Hematopoietic multipotent progenitor cell treated with erythropoietin and hydrocortisone succinate and interleukin-3 and kit ligand, for 4 days (in vitro differentiated cells): ENCODE measurements at places on chromosomes 3 and 15.

- DNase-seq: no peak
Observed at GRCh38 chr3:59876533-59877062, 826.8 kb upstream of the CFAP20DC start.

DNA sequence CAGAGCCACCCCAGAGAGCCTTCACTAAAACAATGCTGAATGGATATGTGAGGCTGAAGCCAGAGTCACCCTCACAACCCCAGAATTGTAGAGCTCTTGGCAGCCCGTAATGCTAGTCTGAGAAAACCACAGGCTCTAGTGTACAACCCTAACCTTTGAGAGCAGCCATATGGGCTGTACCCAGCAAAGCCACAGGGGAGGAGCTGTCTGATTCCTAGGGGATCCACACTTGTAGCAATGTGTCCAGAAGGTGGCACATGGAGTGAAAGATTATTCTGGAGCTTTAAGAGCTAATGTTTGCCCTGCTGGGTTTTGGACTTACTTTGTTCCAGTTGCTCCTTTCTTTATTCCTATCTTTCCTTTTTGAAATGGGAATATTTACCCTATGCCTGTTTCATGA is 626.8 kb downstream of the GRM7 start:
- DNase-seq: no peak

- DNase-seq: no peak
Observed at GRCh38 chr3:185764163-185764979, 60.5 kb downstream of the IGF2BP2 start.

GRCh38 chr3:138254216-138254615 is 67.1 kb downstream of the ARMC8 start:
- no peak for DNase-seq

- DNase-seq: no peak
Observed at GRCh38 chr3:134258761-134259347, 8.2 kb upstream of the RYK start.

DNA sequence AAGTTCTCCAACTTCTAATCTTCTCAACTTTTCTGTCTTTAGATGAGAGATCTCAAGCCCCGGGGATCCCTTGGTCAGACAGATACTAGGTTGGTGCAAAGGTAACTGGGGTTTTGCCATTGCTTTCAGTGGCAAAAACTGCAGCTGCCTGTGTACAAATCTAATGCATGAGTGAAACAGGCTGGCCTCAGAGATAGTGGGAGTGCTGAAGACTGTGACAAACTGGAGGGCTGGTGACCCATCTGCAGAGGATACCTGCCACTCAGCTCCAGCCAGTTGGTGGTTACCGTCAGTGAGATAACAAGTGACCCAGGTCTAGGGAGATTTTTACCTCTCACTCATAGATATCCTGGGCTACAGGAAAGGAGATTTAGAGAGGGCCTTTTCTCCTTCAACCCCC is 85.7 kb downstream of the RYR3 start:
- DNase-seq: peak; percentile 53

DNA sequence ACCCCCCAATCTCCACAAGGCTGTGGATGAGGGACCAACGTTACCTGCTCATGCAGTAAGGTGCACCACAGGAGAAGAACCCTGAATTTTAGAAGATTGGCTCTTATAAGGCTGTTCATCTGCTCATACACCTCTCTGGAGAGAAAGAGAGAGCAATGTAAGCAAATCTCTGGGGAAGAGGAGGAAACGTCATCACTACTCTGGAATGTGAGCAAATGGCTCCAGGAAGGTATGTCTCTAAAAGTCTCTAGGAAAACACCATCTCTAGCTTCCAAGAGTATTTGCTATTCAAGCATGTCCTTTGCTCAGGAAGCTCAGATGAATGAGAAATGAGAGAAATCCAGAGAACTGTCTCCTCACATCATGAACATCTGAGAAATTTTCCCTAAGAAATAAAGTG is 235.4 kb downstream of the TBL1XR1 start:
- no peak for DNase-seq

- DNase-seq: no peak
Observed at GRCh38 chr3:123038751-123039150, 11.2 kb upstream of the SEMA5B start.

DNA sequence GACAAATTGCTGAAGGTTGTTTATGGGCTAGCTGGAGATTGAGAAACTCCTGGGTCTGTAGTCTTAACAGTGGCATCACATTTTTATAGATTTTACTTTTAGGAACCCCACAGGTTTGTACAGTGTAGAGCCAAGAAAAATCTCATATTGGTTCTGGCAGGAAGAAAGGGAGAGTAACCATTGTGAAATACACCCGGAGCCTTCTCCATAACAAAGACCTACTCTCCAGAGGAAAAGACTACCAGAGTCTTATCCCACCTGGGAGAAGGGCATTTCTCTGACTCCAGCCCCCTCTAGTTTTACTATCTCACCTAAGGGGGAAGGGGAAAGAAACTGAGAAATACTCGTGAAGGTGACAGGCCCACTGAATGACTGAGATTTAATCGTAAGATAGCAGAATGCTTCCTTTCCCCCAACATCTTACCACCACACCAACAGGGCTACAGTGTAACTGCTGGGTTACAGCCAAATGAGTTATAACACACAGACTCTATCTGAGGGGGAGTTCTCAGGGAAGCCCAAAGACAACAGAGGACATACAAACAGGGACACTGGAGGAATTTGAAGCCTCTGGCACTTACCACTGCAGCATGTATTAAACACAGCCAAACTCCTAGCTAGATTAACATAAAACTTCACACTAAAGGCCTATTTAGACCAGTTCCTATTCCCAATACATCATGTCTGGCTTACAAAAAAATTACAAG is 56.1 kb downstream of the SYN2 start:
- DNase-seq: no peak

DNA sequence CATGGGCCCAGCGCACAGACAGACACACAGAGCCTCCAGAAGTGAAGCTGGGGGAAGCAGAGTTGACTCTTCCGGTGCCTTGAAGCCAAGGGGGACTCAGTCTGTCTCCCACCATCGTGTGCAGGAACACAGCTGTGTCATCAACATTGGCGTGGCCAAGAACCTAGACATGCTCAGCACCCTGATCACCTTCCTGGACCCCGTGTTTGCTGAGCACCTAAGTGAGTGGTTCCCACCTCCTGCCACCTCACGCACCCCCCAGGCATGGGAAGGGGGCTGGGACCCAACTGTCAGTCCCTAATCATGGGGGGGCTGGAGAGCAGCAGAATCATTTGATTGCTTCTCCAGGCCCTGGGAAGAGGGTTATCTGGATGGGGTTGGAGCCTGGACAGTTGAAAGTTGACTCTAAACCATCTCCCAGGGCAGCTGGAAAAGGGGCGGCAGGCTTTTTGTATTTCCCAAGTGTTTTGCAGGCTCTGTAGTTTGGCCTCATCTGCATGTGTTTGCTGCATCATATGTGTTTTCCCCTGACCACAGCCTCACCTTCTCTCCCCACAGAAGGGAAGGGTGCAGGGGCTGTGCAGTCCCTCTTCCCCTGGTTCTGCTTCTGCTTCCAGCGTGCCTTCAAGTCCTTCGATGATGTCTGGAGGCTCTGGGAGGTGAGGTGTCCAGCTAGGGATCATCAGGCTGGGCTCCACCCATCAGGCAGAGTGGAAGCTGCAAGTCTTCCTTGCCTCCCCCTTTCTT is 12.8 kb downstream of the TBC1D21 start:
- no peak for DNase-seq

DNA sequence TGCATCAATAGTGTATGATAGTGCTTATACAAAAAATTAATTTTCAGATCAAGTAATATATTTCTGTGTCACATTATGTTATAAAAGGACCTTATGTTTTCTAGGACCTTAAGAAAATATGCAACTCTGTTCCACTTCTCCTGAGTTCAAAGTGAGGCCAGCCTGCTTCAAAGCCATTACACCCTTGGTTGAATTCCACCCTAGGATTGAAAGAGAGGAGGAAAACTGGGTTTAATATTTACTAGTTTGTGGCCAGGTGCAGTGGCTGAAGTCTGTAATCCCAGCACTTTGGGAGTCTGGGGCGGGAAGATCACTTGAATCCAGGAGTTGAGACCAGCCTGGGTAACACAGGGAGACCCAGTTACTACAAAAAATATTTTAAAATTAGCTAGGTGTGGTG is 32.9 kb upstream of the NR1I2 start:
- no peak for DNase-seq

DNA sequence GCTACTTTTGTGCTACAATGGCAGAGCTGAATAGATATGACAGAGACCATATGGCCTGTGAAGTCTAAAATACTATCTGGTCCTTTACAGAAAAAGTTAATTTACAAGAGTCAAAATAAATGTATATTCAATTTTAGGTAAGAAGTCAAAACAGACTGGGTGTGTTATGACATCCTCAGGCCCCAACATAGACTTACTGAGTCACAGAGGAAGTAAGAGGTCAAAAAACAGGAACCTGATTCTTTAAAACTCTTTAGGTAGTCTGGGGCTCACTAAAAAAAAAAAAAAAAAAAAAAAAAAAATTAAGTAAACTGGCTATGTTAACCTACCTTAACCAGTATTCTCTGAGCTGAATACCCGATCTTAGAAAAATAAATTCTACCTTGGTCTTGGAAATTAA is 13.1 kb downstream of the DNAAF4 start:
- peak; percentile 75 for DNase-seq

GRCh38 chr15:58537033-58537432 is 105.2 kb downstream of the LIPC start:
- no peak for DNase-seq

DNA sequence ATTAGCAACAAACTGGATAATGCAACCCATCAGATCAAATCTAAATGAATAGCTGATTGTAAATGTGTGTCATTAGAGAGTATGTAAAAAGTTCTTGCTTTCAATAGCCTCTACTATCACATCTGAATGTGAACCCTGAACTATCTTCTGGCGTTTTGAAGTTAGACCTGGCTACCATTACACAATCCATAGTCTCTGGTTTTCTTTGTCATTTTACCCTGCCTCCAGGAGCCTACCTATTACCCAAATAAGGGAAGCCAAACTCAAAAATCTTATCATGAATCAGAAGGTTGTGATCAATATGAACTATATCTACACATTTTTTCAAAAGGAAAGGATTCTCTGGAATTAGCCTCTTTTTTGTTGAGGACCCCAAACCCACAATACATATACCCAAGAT is 31.8 kb downstream of the PCYT1A start:
- no peak for DNase-seq

DNA sequence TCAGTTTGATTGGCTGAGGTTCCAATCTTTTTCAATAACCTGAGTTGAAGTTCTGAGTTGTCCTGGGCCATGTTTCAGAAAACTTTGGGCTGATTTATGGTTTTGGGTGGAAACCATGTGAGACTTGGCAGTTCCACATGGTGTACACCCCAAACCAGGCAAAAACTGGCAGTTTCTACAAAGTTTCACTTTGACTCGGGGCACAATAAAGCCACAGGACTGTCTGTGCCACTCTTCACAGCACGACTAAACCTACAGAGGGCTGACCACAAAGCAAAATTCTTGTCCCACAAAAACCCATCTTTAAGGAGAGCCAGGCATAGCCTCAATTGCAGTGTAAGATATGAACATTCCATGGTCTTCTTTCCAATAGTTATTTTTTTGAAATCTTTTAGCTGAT is 155.0 kb downstream of the DUT start:
- no peak for DNase-seq

DNA sequence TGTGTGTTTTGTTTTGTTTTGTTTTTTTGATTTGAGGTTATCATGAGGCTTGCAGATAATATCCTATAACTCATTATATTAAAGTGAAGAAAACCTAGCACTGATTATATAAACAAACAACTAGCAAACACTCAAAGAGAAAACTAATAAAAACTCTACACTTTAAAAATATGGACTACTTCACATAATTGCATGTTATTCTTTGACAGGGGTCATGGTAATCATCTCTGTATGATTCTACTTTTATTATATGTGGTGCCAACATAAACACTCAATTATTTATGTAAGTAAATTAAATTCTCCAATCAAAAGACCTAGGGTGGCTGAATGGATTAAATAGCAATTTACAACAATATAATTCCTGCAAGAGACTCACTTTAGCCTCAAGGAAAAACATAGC is 44.6 kb upstream of the P3H2 start:
- DNase-seq: no peak

GRCh38 chr3:177647876-177648275 is 450.6 kb upstream of the TBL1XR1 start:
- DNase-seq: no peak

DNA sequence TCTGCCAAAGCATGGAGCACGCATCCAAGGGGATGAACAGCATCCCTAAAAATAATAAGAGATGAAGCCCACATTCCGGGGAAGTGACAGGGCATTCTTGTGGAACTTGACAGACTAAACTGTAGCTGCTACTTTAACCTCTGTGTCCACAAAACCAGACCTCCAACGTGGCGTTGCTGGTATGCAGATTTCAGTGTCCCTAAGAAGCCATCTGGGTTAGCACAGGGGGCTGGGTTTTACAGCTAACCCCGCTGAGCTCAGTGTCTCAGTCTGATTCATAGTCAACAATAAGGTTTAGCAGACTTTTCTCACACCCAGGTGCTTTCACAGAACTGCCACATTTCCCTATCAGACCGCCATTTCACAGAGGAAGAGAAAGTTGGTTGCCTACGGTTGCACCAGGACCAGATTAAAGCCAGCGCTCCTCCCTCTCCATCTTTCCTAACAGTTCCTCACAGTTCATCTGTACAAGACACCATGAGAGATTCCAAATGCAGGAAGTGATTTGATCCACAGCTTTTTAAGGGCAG is 61.6 kb upstream of the CTDSPL start:
- no peak for DNase-seq

GRCh38 chr3:185309795-185310194 is 53.1 kb upstream of the MAP3K13 start:
- no peak for DNase-seq

- DNase-seq: no peak
Observed at GRCh38 chr3:182470187-182470586, 323.1 kb upstream of the ATP11B start.

DNA sequence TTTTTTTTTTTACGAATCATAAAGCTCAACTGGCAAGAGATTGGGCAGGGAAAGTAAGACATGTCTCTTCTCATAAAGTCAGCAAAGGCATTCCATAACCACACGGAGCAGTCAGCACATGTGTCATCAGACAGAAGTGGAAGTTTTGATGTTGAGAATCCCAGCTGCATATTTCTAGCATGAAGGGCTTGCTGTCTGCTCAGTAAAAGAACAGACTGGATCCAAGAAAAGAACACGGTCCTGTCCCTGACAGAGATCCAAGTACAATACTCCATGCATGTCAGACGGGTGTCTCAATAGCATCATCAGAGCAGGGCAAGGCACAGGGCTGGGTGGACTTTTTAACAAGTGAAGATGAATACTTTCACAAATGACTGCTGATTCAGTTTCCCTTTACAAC is 38.2 kb downstream of the ABI3BP start:
- DNase-seq: no peak

- no peak for DNase-seq
Observed at GRCh38 chr3:12894629-12895028, 53.3 kb upstream of the RPL32 start.

DNA sequence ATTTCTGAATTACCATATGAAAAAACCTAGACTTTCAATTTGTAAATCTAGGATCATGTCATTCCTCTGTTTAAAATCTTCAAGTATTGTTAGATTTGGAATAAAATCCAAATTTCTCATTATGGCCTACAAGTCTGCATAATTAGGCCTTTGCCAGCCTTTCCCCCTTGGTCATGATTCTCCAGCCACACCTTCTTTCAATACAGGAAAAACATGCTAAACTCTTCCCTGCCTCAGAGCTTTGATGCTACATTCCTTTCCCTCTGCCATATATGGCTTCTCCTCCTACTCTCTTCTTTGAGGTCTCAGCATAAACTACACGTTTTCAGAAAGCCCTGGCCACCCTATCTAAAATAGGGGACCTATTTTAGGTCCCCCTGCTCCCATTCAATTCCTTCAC is 48.5 kb downstream of the TM6SF1 start:
- no peak for DNase-seq
